T-helper 1 cell treated with Interleukin-12 subunit alpha and Interleukin-12 subunit beta and Interleukin-4 antibody, amounts not matched to agents 30 ng/mL and 1 ng/mL, for 36 hours (primary cell): ENCODE measurements at places on chromosomes 5 and 9. TPM values are rescaled to one million over a fixed set of nuclear protein-coding genes. Genes with fewer than 3 reads are reported as not detected.

The CDH18 gene
- total RNA-seq = not detected in 2 replicates

The PLAC8L1 gene
- 0.96 TPM in 1 of 2 replicates, not detected in the other for total RNA-seq

The IL31RA gene
- total RNA-seq = 2.9 and 3.2 TPM in 2 replicates

The PCDHA9 gene
- total RNA-seq = not detected in 2 replicates

The PITX1 gene
- total RNA-seq = 0.51 and 0.54 TPM in 2 replicates

The TEK gene
- not detected in 2 replicates for total RNA-seq

The TLR4 gene
- total RNA-seq = not detected in 2 replicates

The CBY3 gene
- not detected in 2 replicates for total RNA-seq

The EIF4EBP3 gene
- 9.4 and 10.3 TPM in 2 replicates for total RNA-seq

The F2RL1 gene
- 0.71 and 0.76 TPM in 2 replicates for total RNA-seq

The NPR3 gene
- total RNA-seq = not detected in 2 replicates

The CYLC2 gene
- not detected in 2 replicates for total RNA-seq

The TAL2 gene
- total RNA-seq = not detected in 2 replicates
